T1000 (cell line): ENCODE measurements at places on chromosomes 5 and 9.

- no peak for DNase-seq
These were observed 37.0 kb downstream of the AFF4 start for GRCh38 chr5:132926437-132926836.

DNA sequence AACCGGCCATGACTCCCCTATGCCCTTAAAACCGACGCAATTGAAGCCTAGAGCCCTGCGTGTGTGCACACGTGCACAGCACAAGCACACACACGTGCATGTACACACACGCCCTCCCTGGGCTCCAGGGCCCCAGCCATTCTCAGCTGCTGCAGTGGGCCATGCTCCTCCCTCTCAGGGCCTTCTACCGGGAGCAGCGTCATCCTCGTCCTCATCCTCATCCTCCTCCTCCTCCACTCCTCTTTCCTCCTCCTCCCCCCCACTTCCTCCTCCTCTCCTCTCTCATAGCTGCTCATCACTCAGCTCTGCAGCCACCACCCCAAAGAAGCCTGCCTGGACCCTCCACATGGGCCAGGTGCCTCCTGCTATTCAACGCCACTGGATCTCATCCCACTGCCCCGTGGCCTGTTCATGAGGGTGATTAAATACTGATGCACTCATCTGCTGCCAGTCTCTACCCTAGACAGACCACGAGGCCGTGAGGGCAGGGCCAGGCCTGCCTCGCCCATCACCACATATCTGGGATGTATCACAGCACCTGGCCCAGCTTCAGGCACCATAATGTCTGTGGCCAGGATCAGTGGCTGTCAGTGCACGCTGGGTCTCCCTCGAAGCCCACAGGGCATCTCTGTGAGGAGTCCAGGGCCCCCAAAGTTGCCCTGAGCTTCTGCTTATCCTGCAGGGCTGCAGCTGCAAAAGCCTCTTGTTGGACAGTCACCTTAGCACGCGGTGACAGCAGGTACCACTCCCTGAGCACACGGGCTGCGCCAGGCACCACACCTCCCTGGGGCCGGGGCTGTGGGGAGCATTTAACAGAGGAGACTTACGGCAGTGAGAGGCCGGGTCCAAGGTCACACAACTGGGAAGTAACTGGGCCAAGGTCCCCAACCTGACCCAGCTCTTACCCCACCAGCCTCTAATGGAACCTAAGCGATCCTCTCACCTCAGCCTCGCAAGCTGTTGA, 9.8 kb downstream of the FAM78A start:
- no peak for DNase-seq

DNA sequence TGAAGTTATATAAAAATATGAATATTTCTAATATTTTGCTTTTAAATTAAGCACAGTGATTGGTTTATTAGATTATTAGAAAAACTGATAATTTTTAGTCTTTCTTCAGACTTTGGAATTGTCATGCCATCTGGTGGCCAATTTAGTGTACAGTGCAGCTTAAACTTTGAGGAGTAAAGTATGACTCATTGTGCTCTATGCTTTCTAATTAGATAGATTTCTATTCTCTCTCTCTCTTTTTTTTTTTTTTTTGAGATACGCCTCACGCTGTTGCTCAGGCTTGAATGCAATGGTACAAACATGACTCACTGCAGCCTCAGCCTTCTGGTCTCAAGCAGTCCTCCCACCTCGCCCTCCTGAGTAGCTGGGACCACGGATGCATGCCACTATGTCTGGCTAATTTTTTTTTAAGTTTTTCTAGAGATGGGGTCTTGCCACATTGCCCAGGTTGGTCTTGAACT, 42.1 kb upstream of the GPR21 start:
- DNase-seq = peak; percentile 31

- no peak for DNase-seq
These were observed 55.7 kb upstream of the EQTN start for GRCh38 chr9:27352457-27353165.

- no peak for DNase-seq
These were observed 94.7 kb downstream of the ANGPTL2 start for GRCh38 chr9:127027694-127028093.

GRCh38 chr9:105064248-105065097, 136.5 kb upstream of the ABCA1 start:
- DNase-seq = peak; percentile 80

DNA sequence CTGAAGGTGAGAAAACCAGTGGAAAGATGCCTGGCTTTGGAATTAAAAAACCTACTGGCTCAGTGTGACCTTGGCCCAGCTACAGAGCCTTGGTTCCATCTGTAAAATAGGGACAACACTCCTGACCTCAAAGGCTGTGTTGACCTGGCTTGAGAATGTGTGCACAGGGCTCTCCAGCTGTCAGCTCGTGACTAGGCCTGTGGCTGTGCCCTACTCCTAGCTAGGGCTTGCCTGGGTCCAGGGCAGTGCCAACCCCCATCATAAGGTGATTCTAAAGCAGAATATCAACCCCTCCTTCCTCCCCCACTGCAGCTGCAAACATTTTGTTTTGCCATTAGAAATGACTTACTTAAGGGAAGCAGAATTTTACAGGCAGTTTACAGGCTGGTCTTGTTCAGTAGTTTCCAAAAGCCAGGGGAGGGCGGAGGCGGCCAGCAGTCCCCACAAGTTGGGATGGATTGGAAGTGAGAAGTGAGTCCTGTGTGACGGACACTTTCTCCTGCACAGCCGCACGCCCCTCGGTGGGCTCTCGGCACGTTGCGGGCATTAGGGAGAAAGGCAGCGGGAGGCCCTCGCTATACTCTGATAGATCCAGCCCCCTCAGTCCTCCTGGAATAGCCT, 7.3 kb downstream of the PITX1 start:
- DNase-seq = no peak

GRCh38 chr5:102742215-102742614, 12.9 kb upstream of the PAM start:
- no peak for DNase-seq

DNA sequence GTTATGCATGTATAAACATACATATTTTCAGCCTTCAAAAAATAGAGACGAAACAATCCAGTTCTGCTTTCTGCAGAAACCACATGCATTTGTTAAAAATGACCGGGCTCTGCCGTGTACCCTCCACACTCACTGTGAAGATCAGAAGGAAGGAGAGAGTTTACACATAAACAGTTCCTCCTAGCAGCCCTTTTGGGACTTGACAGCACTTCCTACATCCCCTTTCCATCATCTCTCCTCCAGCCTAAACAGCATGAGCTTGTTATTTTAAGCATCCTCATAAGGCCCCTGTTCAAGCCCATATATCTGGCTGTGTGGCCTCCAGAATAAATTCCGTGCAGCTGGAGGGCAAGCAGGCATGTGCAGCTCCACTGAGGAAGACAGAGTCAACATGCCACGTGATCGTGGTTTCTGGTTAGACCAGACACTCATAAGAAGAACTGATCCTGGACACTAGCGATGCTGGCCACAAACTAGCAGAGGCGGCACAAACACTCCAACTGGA, 42.2 kb downstream of the NIPAL4 start:
- no peak for DNase-seq

- no peak for DNase-seq
These were observed 296.5 kb upstream of the ITGA1 start for GRCh38 chr5:52491071-52491787.

GRCh38 chr9:135360617-135361016, 119.0 kb upstream of the PPP1R26 start:
- no peak for DNase-seq

DNA sequence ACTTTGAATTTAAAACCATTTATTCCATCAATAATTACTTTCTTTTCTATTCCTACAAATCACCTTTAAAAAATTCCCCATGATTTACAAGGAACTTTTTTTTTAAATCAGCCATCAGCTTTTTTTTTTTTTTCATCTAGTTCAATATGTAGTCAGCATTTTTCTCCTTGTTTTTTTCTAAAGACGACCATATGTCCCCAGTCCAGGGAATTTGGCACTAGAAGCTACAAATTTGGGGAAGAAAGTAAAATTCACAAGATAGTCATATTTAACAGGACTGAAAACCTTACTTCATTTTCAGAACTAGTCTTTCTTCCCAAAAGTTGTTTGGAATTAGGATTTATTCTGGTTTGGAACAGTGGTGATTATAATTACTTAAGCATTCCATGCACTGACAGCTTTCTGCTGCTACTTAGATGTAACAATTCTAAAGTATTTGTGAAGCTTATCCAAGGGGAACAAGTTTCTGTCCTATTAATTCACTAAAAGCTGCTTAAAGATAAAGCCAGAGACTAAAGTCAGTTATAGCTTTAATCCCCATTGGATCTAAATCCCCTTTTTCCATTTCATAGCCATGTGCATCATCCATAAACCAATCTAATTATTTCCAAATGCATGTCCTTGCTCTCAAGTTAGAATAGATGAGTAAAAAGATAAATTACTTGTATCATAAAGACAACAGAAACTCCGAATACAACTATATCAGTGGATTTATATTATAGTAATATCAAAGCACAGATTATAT, 7.4 kb upstream of the SNCAIP start:
- no peak for DNase-seq

DNA sequence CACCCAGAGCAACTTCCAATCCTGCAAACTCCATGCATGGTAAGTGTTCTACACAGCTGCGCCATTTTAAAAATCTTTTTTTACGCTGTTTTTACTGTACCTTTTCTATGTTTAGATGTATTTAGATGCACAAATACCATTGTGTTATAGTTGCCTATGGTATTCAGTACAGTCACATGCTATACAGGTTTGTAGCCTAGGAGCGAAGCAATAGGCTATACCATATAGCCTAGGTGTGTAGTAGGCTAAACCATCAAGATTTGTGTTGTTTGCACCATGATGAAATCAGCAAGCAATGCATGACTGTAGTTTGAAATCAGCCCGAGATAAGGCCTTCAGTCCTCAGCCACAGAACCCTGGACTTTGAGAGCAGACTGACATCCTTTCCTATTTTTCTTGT, 101.2 kb downstream of the LIX1 start:
- no peak for DNase-seq

- DNase-seq = no peak
These were observed 383.9 kb downstream of the CTNND2 start for GRCh38 chr5:11520241-11520930.

DNA sequence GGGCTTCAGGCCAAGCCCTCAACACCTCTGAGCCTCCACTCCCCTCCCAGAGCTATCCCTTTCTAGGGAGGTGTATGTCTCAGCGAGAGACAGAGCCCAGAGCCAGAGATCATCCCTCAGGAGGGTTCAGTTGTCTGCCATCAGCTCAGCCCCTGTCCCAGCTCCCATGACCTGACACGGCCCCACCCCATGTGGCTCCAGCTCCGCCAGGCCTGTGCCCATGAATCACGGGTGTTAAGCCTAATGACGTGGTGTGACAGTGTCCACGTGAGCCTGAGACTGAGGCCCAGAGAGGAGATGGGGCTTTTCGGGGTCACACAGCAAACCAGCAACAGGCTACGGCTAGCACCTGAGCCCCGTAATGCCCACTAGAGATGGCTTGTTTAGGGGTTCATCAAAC, 60.9 kb upstream of the ORM1 start:
- no peak for DNase-seq

GRCh38 chr5:143448518-143448917, 45.0 kb upstream of the NR3C1 start:
- no peak for DNase-seq

DNA sequence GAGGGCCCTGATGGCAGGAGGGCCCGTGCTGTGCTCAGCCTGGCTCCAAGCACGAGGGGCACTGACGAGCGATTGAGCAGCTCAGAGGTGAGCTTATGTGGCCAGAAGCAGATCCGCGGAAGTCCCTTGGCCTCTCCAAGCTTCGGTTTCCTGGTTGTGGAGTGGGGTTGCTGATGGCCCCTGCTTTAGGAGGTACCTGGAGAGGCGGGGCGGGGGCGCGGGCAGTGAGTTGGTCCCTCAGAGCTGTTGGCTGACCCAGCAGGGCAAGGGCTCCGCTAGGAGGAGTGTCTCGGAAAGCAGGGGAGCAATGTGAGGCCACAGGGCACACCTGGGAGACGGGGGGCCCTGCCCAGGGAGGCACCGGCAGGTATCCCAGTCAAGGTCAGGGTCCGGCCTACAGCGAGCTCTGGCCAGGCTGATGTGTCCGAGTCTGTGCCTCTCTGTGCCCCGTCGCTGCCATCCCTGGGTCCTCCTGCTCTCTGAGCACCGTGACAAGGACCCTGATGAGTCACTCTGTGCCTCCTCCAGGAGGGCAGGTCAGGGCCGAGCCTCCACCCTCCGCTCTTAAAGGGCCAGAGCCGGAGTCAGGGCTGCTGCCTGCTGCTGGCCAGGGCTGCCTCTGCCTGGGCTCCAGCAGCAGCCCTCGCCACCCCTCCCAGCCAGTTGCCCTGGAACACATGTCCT, 14.8 kb downstream of the NCS1 start:
- peak; percentile 58 for DNase-seq

DNA sequence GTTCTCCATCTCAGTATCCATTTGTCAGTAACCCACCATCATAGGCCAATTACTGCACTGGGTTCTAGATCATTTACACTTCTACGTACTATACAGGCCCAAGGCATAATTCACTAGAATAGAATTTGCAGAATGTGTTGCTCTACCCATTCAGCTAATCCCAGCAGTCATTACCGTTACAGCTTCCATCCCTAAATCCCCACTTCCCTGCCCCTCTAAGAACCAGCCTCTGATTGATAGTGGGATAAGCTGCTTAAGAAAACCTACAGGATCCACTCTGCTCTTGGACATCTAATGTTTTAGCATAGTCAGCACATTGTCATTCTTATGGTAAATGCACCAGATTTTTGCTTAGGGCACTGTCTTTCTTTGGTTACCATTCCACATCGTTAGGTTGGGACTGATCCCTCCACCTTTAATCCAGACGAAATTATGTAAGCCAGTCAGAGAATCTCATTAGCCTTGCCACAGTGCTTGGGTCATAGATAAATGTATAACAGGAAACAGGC, 39.3 kb upstream of the CHD1 start:
- no peak for DNase-seq

DNA sequence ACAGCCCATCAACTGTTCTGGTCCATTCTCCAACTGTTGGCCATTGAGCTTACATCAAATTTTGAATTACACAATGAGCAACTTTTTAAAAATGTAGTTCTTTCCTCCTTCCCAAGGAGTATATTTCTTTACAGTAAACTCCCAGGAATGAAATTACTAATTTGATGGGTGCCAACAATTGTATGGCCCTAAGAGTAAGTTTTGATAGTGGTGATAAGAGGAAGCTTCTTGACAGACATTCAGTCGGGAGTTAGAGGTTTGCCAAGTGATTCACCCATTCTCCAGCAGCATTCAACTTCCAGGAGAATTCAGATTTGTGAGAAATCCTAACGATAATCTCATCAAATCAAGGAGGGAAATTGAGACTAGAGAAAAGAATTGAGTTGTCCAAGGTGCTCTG, 579.9 kb downstream of the ACTL7B start:
- no peak for DNase-seq

DNA sequence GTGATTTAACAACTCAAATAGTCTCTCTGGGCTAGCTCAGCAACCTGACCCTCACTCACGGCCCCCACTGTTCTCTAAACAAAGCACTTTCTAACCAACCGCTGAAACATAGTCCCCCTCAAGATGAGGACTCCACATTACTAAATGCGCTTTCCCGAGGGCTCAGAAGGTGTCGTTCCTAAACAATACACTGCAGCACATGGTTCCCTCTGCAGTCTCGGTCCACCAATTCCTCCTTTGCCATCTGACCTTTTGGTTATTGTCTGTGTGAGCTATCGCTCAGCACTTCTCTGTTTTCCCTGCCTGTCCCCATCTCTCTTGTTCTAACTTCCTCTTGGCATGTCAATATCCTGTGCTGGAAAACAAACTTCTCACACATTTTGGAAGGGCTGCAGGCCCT, 7.2 kb downstream of the EPB41L4A start:
- no peak for DNase-seq

GRCh38 chr9:113628621-113629020, 165.1 kb downstream of the RGS3 start:
- DNase-seq = no peak
